ENCODE measurements at places on chromosomes 12 and 14.

DNA sequence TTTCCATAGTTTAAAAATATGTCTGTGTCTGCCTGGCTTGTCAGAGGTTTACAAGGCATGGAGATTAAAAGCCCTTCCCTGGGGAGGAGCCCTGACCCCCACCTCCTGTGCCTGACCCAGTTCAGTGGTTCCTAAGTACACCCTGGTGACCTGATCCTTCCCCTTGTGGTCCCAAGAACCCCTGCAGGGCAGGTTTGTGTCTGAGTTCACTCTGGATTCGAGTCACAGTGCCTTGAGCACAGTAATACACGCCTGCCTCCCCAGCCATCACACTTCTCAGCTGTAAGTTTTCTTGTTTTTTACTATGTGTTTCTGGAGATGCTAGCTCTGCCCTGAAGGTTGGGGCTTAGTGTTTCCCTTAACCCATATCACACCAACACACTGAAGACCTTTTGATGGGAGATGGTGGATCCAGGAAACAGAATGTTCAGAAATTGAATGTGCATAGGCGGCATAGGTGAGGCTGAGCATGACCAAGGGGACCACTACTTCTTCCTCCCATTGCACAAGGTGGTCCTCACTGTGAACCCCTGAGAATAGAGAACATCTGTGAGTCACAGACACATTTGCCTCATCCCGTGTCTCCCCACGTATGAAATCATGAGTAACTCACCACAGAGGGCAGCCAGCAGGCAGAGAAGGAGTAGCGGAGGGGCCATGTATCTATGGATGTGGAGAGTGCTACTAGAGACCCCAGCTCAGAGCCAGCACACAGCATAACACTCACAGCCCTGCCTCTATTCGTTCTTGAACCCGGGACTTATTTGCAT lies 962.9 kb downstream of the TMEM121 start:
- DNase-seq: no peak

- DNase-seq: no peak
Observed at GRCh38 chr14:96914571-96915128, 117.5 kb downstream of the VRK1 start.

DNA sequence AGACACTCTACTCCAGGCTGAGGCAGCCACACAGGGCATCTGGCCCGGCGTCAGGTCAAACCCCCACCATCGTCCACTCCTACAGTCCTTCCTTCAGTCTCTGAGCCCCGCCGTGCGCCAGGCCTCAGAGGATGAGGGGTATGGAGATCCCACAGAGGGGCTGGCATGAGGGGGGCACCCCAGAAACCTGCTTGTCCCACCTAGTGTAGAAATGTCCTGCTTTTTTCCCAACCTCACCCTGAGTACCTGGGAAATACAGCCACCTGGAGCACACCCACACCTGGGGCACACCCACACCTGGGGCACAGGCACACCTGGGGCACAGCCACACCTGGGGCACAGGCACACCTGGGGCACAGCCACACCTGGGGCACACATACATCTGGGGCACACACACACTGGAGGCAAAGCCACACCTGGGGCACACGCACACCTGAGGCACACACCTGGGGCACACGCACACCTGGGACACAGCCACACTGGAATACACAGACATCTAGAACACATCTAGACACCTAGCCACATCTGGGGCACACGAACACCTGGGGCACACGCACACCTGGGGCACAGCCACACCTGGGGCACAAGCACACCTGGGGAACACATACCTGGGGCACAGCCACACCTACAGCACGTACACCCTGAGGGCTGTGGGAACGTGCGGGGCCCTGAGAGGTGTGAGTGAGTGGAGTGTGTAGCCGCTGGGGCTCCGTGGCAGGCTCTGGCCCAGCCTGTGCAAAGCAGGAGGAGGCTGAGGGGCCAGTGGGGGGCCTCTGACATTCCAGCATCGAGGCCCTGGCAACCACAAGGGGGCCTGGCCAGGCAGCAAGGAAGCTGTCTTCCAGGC lies 18.4 kb downstream of the AKT1 start:
- DNase-seq: no peak

DNA sequence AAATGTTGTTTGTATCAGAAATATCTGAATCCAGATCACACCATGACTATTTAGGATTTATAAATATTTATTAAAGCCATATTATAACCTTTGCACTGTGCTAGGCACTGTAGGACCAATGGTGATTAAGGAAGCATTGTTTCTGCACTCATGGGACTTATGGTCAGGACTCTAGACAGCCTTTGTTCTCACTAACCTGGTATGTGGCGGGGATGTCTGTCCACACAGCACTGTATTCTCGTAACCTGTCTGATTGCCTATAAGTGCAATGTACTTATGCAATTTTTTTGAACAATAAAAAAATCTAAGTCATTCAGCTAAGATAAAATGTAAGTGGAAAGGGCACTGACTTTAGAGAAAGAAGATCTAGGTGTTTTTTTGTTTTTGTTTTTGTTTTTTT lies 6.7 kb upstream of the SSPN start:
- DNase-seq: no peak

- DNase-seq: no peak
Observed at GRCh38 chr14:79420725-79421124, 790.6 kb downstream of the DIO2 start.

GRCh38 chr12:58576081-58576480 lies 344.2 kb downstream of the LRIG3 start:
- no peak for DNase-seq

DNA sequence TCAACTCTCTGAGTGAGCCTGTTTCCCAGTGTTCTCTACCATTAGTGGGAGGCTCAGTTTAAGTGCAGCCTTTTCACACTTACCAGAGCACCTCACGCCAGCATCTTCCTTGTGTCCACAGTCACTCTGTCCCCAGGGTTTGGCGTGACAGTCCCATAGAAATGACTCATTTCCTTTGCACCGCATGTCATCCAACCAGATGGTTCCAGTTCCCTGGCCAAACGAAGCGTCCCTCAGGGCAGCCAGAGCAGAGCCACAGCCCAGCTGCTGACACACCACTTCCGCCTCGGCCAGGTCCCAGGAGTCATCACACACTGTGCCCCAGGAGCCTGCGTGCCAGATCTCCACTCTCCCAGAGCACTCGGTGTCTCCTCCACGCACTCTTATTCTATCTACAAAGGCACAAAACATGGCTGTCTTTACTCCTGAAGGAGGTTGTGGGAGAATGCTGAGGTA lies 65.4 kb downstream of the ACSM4 start:
- no peak for DNase-seq

DNA sequence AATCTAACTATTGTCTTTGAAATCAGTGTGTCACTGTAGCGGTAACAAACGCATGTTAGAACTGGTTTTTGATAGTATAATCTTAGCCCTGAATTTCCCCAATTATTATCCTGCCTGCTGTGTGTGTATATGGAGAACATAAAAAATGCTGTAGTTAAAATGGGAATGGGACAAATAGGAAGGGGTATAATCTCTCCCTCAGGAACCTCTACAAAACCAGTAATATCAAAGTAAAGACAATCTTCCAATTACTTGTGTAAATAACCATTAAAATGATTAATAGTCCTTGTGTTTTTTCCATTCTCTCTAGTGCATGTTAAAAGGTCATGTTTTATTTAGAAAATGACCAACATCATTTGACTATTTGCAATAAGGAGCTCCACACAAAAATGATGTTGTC lies 200.1 kb upstream of the TMTC1 start:
- DNase-seq: no peak

GRCh38 chr14:68028075-68028474 lies 208.5 kb downstream of the RAD51B start:
- no peak for DNase-seq

GRCh38 chr14:91647856-91648255 lies 84.0 kb downstream of the CATSPERB start:
- DNase-seq: no peak

DNA sequence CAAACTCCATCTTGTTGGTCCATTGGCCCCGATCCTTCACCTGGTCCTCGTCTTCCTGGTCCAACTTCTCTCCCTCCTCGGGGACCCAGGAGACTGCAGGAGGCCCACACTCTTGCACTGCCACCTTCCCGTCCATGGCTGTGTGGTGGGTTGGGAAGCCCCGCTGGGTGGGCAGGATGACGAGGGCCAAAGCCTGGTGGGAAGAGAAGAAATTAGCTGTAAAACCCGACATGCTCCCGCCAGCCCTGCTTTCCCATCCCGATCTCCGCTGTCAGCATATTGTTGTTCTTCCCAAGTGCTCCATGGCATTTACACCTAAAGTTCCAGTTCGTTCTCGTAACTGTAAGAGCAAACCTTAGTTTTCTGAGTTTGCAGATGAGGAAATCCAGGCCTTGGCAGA lies 4.1 kb downstream of the SLC6A12 start:
- DNase-seq: no peak

- no peak for DNase-seq
Observed at GRCh38 chr14:104150136-104151025, 12.0 kb downstream of the KIF26A start.

GRCh38 chr12:52022841-52023181 lies 16.1 kb downstream of the TAMALIN start:
- no peak for DNase-seq

DNA sequence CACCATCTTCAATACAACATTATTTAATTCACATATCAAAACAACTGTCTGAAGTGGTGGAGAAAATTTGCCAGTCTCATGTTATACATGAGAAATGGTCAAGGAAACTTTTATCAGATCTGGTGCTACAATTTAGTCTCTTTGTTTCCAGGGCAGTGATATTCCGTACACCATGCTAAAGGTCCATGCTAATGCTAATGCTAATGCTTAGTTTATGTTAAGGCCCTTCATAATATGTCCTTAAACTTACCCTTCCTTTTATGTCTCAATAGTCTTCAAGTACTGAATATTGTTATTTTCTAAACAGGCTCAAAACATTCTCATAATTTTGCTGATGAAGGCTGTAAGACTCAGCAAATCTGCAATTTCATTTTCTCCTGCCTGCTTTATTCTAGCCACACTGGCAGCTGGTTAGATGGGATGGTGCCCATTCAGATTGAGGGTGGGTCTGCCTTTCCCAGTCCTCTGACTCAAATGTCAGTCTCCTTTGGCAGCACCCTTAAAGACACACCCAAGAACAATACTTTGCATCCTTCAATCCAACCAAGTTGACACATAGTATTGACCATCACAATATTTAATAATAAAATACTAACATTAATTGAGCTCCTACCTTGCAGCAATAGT lies 59.8 kb downstream of the TMEM117 start:
- DNase-seq: no peak

DNA sequence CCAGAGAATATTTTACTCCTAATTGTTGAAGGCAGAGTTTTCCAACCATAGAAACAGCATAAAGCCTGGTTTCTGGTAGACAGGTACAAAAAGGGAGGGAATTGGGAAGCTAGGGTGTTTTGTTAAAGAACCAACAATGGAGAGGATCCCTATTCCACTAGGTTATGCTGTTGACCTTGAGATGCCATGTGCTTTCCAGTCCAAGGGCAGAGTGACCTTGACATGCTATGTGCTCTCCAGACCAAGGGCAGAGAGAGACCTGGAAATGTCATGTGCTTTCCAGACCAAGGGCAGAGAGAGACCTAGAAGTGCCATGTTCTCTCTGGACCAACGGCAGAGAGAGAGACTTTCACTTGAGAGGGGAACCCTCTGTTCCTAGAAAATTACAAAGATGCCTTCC lies 1043.8 kb upstream of the FBXO33 start:
- no peak for DNase-seq

- DNase-seq: no peak
Observed at GRCh38 chr12:75656648-75657047, 145.2 kb upstream of the KRR1 start.

- DNase-seq: no peak
Observed at GRCh38 chr14:30935445-30935844, 61.1 kb downstream of the COCH start.

DNA sequence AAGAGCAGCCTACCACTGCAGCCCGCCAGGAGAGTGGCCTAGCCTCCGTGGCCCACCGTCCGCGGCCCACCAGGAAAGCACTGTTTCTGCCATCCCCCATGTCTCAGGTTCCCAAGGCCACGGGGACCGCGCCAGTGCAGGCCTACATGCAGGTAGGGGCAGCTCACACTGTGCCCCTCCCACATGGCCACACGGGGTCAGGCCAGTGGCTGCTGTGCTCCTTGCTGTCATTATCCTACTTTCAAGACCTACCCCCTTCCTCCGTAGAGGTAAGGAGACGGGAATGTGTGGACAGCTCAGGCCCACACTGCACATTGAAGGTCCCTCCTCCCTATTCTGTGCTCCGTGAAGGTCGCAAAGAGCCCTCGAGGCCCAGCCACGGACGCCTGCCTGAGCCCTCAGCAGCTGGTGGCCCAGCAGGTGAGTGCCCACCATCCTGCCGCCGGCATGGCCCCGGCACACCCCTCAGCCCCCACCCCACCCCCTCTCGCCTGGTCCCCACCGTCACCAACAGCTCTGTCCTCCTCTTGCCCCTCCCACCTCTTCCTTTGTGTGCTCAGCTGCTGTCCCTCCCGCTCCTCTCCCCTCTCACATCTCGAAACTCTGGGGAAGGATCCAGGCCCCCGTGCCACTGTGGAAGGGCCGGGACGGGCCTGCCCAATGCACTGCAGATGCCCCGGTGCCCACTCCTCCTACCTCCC lies 10.0 kb downstream of the DDX51 start:
- no peak for DNase-seq

GRCh38 chr14:27242874-27243273 lies 645.0 kb upstream of the NOVA1 start:
- no peak for DNase-seq

DNA sequence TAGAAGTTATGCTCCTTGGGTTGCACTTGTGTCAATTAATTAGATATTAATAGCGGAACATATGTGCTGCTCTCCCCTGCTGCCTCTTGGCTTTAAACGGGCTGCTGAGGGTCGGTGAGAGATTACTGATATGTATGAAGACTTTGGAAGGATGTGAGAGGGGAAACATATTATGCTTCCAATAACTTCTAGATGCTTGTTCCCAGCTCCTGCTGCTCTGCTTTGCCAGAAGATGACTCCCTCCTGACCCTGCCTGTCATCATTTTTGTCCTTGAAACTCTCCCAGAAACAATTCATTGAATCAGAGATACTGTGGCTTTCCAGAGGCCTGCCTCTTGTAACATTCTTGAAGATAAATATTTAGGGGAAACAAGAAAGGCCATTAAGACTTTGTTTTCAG lies 300.1 kb upstream of the STXBP6 start:
- DNase-seq: no peak

- no peak for DNase-seq
Observed at GRCh38 chr12:120060717-120061116, 55.8 kb downstream of the RAB35 start.
